H7 (cell line): ENCODE measurements at places on chromosomes 5 and 9.

DNA sequence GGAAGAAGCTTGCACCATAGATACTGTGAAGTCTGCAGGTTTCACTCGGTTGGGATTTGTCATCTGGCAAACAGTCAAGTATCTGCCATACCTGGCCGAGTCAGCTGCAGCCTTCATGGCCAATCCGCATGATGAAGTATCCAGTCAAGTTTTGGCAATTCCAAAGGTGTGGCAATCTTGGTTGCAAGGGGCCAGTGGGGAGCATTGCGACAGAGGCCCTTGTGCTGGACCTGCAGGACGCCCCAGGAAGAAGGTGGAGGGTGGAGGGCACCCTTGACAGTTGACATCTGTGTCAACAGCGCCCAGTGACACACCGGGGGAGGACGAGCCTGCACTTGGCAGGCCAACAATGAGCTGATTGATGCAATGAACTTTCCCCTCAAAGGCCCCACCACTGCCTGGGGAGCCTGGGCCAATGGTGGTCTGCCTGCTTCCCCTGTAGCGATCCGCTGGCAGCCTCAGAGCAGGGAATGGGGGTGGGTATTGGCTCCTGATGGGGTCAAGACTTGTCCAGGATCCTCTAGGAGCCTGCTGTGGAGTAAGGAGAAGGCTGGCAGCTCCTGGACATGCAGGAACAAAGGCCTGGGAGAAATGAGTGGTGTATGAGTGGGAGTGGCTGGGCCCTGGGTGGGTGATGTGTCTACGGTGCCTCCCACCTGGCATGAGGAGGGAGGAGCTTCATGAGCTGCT is 122.8 kb upstream of the PITX1 start:
- no peak for DNase-seq

DNA sequence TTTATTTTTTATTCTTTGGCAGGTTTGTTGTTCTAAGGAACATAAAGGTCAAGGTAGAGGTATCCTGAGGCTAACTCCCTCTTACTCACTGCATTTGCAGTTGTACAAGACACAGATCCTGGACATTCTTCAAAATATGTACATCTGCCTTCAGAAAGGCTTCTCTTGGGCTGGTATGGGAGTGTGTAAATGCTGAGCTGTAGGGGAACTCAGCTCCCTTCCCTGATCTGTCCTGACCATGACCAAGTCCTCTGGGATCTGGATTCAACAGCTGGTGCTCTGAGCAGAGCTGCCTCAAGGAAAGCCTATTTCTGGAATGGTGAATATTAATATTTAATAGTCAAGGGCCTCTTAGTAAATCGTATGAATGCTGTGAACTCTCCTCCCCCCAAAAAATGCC is 117.4 kb downstream of the PRKACG start:
- DNase-seq: no peak

DNA sequence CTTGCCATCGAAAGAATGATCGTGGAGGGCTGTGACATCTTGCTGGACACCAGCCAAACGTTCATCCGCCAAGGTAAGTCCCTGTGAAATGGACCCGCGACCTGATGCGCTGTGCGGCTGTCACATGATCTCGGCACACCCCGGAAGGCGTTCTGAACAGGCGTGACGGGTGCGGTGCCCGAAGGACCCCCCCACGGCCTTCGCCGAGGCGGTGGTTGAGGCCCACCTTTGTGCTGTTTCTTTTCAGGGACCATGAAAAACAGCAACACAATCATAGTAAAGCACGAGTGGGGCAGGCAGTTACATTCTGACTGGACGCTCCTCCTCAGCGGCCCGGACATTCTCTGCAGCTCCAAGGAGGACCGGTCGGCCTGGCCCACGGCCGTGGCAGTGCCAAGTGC is 126.7 kb downstream of the RASGRF2 start:
- DNase-seq: no peak

- no peak for DNase-seq
Measured at GRCh38 chr5:55973296-55973695, 21.5 kb downstream of the IL6ST start.

GRCh38 chr5:1930880-1931603 is 48.3 kb upstream of the IRX4 start:
- DNase-seq: peak; percentile 96
